ENCODE measurements at places on chromosomes 2 and 18.

- no peak for DNase-seq
Observed at GRCh38 chr2:210376694-210377093, 61.7 kb upstream of the MYL1 start.

DNA sequence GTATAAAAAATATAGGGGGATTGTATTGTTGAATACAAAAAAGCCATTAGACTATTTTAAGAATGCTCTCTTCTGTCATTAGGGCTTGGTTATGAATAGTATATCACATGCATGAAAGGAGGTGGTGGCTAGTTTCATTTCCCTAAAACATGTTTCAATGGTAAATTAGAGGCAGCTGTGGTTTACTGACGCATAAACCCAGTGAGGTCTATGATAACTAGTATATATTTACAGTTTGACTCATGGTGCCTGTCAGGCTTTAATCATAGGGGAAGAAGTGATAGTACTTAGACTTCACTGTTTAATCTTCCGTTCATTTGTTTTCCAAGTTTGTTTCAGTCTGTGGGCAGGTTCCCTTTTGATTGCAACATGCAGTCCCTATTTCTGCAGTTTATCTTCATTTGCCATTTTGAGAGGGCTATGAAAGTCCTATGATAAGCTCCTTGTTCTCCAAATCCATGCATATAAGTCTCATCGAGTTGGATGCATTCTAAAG lies 55.1 kb upstream of the MAP4K3 start:
- DNase-seq, result no peak

GRCh38 chr2:127084611-127085316 lies 22.2 kb downstream of the BIN1 start:
- no peak for DNase-seq

DNA sequence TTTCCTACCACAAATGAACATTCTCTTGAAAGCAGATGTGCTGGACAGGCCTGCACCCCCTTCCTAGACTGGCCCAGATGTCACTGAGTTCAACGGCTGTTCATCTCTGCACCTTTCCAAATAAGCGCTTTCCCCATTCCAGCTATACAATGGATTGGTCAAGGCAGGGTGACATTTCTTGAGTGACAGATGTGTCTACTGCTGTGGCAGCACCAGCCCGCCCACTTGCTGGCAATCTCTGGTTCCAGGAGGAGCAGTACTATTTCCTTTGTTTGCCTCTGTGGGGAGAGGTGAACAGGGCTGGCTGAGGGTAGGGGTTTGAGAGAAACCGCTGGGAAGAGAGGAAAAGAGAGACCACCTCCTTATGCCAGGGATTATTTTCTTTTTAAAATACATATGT lies 269.5 kb upstream of the POU3F3 start:
- DNase-seq, result no peak

GRCh38 chr2:85750587-85751575 lies 2.9 kb upstream of the ATOH8 start:
- no peak for DNase-seq

GRCh38 chr2:2291500-2292260 lies 39.4 kb downstream of the MYT1L start:
- no peak for DNase-seq

- DNase-seq, result no peak
Observed at GRCh38 chr2:58047961-58048360, 1.4 kb downstream of the VRK2 start.

DNA sequence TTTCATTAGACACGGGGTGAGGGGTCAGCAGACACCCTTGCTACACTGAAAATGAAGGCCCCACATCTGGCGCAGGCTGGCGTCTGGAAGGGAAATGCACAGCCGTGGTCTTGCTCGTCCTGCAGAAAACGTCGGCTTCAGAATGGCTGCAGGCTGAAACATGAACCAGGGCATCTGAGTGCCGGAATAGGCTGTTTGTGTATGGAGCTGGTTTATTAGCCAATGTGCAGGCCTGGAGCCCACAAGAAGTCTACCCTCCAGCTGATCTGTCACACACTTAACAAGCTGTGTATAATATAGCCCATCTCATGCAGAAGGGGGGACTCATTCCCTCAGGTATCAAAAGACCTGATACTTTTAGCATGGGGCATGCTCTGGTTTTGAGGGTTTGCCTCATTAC lies 153.4 kb upstream of the SOX11 start:
- DNase-seq, result no peak

- DNase-seq, result no peak
Observed at GRCh38 chr2:217327953-217328621, 468.2 kb upstream of the TNP1 start.

Measured in coronary artery (tissue), 2 donors.